ENCODE measurements at places on chromosomes 2 and 18.

DNA sequence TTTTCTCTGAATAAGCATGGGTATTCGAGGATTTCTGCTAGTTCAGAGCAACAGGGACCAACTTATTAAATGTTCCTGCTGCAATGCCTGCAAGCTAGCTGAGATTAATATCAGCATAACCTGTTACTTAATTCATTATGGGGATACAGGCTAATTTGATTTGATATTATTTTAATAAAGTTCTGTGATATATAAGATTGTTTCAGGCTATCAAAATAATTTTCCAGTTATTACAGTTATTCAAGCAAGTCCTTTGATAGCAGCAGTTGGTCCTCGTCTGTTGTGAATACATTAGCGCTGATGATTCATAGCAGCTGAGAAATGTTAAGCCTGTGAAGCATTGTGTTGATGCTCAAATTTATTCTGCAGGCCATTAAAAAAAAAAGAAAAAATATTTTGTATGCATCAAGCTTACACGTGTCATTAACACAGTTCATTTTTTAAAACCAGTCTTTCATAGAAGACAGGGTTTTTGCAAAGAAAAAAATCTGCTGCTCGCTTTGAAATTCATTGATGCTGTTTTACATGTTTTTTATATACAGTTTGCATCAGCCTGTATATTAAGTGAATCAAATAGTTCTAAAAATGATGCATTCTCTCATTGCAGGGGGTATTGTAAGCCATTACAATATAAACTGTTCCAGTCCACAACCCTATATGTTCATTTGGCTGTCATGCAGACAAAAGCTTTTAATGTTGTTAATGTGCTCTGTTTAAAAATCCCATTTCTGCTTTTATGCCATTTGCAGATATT is 482.5 kb downstream of the BCL11A start:
- no peak overlapping the region for H3K4me3 ChIP-seq
- no peaks in the 10 kb centered on the region for H3K4me1 ChIP-seq
- H3K27me3 ChIP-seq = no peaks in the 10 kb centered on the region
- no peaks in the 10 kb centered on the region for H3K36me3 ChIP-seq
- no peak overlapping the region for H3K27ac ChIP-seq
- DNase-seq = no peak

DNA sequence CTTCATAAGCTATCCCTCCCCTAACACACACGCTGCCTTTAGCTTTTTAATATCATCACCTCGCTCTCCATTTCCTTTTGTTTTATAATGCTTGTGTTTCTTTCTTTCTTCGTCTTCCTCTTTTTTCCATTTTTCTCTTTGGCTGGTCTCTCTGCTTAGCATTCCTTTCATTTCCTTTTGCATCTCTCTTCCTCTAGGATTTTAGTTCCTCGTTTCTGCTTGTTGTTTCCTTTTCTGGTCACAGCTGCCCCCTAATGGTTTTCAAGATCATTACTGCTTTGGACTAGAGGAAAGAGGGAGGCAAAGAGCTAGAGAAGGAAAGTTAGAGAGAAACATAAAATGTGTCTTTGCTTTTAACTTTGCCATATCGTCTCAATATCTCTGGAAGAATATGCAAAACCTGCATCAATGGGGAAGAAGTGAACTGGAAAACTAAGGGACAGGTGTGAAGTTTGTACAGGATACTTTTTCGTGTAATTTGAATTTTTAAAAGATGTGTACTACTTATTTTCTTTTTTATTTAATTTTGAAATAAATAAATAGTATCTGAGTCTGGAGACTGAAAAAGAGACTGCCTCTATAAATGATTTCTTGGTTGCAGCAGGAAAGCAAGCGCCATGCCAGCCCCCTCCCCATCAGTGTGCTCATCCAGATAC is 6.3 kb upstream of the NRP2 start:
- no peak overlapping the region for H3K4me3 ChIP-seq
- peaks cover 20% of the 10 kb centered on the region for H3K27me3 ChIP-seq
- no peak overlapping the region for H3K27ac ChIP-seq
- peaks cover 2% of the 10 kb centered on the region for H3K4me1 ChIP-seq

GRCh38 chr2:66481100-66481549 is 46.2 kb downstream of the MEIS1 start:
- no peak overlapping the region for H3K27ac ChIP-seq
- H3K4me3 ChIP-seq = no peak overlapping the region
- no peaks in the 10 kb centered on the region for H3K4me1 ChIP-seq
- DNase-seq = no peak
- no peaks in the 10 kb centered on the region for H3K36me3 ChIP-seq

GRCh38 chr2:142130111-142131009 is 456 bp downstream of the LRP1B start:
- peak overlapping the region; percentile 41 for H3K4me3 ChIP-seq
- peaks cover 6% of the 10 kb centered on the region for H3K4me1 ChIP-seq
- H3K27me3 ChIP-seq = peaks cover 39% of the 10 kb centered on the region
- no peak overlapping the region for H3K27ac ChIP-seq
- DNase-seq = no peak

GRCh38 chr2:129904532-129905446 is 74.7 kb upstream of the RAB6C start:
- no peaks in the 10 kb centered on the region for H3K27me3 ChIP-seq
- H3K27ac ChIP-seq = no peak overlapping the region
- DNase-seq = no peak
- no peaks in the 10 kb centered on the region for H3K4me1 ChIP-seq
- no peak overlapping the region for H3K4me3 ChIP-seq

- H3K27ac ChIP-seq = no peak overlapping the region
- H3K4me3 ChIP-seq = no peak overlapping the region
- no peaks in the 10 kb centered on the region for H3K4me1 ChIP-seq
- H3K36me3 ChIP-seq = no peaks in the 10 kb centered on the region
- H3K27me3 ChIP-seq = peaks cover 3% of the 10 kb centered on the region
Measured at GRCh38 chr2:8983571-8983970, 19.9 kb downstream of the MBOAT2 start.

- peaks cover 1% of the 10 kb centered on the region for H3K27me3 ChIP-seq
- no peak for DNase-seq
- H3K36me3 ChIP-seq = no peaks in the 10 kb centered on the region
- H3K4me1 ChIP-seq = peaks cover 4% of the 10 kb centered on the region
- H3K4me3 ChIP-seq = no peak overlapping the region
Measured at GRCh38 chr2:240985881-240986786, 12.3 kb upstream of the SNED1 start.

DNA sequence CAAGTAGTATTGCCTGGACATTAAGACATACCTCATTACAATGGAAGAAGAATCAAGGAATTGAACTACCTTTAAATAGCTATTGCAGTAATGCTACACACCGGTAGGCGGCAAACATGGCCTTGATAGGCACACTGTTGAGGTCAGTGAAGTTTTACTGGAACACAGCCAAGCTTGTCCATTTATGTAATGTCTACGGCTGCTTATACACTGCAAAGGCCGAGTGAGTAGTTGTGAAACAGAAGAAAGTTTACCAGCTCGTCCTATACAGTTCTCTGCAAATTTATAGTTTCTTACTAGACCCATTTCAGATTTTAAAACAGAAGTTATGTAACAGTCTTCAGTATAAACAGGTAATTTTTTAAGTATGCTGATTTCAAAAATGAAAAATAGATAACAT is 38.8 kb downstream of the PPP4R1 start:
- no peak overlapping the region for H3K4me3 ChIP-seq
- H3K36me3 ChIP-seq = peaks cover 66% of the 10 kb centered on the region
- no peaks in the 10 kb centered on the region for H3K4me1 ChIP-seq
- no peak for DNase-seq

GRCh38 chr2:228602288-228602687 is 420.8 kb upstream of the SPHKAP start:
- no peaks in the 10 kb centered on the region for H3K4me1 ChIP-seq
- H3K4me3 ChIP-seq = no peak overlapping the region
- H3K36me3 ChIP-seq = no peaks in the 10 kb centered on the region
- no peak overlapping the region for H3K27ac ChIP-seq
